Hematopoietic multipotent progenitor cell treated with erythropoietin and hydrocortisone succinate and interleukin-3 and kit ligand, for 4 days (in vitro differentiated cells): ENCODE measurements at places on chromosomes 1 and 21.
A peak's percentile ranks its signal among the peaks of the same experiment; 100 is the strongest.

DNA sequence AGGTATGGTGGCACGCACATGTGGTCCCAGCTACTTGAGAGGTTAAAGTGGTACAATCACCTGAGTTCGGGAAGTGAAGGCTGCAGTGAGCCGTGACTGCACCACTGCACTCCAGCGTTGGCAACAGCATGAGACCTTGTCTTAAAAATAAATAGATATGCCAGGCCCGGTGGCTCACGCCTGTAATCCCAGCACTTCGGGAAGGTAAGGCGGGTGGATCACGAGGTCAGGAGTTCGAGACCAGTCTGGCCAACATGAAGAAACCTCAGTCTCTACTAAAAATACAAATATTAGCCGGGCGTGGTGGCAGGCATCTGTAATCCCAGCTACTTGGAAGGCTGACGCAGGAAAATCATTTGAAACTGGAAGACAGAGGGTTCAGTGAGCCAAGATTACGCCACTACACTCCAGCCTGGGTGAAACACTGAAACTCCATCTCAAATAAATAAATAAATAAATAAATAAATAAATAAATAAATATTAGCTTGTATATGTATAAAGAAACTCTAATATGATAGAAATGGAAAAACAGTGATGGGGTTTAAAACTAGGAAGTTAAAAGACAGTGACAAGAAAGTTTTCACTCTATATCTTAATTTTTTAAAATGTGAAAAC, 18.8 kb downstream of the GATAD2B start:
- DNase-seq = no peak

- no peak for DNase-seq
Observed at GRCh38 chr1:78214334-78214733, 168.6 kb downstream of the GIPC2 start.

DNA sequence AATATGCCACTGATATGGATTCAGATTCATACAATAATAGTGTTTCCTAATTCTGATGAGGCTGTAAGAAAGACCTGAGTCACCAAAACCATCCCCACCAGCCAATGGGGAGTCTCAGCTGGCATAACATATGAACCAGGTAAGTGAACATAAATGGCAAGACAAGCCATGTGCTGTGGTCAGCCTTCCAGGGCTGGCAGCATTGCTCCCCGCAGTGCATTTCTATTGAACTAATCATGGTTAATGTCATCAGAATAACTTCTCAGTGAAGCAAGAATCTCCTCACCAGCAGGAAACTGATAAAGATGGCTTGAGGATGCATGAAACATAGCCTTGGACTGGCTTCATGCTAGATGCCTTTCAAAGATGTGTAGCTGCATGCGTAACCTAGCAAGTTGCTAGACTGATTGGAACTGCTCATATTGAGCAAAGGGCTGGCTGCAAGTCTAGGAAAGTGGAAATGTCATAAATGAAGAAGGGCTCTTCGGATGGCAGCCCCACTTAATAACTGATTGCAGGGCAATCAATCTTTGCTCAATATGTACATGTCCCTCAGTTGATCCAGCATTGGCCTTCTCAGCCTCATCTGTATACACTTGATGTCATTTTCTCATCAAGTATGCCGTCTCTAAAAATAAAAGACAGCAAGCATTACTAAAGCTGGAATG, 88.0 kb downstream of the NTNG1 start:
- DNase-seq = no peak

GRCh38 chr1:212797681-212798080, 6.0 kb downstream of the TATDN3 start:
- no peak for DNase-seq

- DNase-seq = peak; percentile 53
Observed at GRCh38 chr1:170562646-170563338, 30.8 kb downstream of the GORAB start.

DNA sequence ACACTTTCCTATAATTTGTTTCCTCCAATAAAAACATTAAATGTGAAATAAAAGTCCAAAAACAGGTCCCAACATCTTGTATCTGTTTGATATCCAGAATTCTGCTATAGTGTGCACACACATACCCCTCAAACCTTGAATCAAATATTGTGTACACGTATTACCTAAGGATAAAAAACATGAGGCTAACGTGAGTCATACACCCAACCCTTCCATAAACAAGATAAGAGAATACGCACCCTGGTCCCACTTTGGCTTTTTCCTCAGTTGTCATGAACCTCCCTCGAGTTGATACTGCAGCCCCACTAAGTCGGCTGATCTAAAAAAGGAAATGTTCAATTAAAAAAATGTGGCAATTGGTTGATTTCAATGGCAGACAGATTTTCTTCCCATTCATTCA, 5.2 kb downstream of the KHDC4 start:
- no peak for DNase-seq

DNA sequence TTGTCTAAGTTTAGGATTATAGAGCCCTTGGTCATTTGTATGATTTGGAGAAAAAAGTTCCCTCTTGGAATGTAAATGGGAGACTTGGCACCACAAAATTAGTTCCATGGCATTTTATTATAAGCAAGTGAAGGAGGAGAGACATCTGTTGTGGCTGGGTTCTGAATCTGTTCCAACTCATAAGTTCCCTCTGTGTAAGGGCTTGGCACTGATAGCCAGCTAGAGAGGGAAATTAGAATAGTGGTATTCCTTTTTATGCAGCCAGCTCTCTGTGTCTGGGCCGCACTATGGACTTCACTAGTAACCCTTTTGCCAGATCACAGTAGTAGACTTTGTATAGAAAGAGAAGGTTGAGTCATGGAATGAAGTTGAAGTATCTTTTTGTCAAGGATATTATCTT, 31.1 kb downstream of the GNAI3 start:
- no peak for DNase-seq
